Bronchial epithelial cell (primary cell): ENCODE measurements at places on chromosomes 2 and 18. TPM values are rescaled to one million over a fixed set of nuclear protein-coding genes. Genes with fewer than 3 reads are reported as not detected.

DNA sequence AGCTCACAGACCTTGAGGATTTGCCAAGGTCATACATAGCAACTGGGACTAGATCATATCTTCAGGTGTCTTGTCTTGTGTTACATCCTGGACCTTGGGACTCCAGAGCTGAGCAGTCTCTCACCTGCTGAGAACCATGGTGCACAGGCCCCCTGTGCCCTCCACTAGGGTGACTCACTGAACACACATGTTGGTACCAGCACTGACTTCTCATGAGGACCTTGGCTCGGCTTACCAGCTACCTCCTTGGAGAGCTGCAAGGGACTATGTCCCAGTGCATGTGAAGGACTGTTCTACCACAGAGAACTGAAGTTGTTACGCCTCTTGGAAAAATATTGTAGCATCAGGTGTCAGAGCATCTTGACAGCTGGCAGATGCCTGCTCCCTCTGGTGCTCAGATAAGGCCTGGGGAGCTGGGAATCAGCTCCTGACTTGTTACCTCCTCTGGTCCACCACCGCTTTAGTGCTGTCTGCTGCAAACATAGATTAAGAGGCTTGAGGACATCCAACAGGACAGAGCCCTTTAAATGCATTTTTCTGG lies 72.1 kb downstream of the WDSUB1 start:
- DNase-seq = peak; percentile 22

DNA sequence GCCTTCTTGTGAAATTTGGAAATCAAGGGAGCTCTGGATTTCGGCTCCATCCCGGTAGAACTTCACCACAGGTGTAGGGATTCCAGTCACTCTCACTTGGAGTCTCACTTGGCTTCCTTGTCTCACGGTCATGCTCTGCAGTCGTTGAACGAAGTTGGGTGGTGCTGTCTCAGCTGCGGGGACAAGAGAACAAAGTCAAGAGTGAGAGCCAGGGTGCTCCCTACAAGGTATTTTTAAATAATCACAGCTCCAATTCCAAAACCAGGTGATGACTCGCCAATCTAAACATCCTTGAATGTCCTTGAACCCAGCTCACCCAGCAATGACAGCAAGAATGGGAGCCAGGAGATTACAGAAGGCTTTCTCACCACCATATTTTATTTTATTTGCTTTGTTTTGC lies 6.7 kb downstream of the TTN start:
- no peak for DNase-seq

DNA sequence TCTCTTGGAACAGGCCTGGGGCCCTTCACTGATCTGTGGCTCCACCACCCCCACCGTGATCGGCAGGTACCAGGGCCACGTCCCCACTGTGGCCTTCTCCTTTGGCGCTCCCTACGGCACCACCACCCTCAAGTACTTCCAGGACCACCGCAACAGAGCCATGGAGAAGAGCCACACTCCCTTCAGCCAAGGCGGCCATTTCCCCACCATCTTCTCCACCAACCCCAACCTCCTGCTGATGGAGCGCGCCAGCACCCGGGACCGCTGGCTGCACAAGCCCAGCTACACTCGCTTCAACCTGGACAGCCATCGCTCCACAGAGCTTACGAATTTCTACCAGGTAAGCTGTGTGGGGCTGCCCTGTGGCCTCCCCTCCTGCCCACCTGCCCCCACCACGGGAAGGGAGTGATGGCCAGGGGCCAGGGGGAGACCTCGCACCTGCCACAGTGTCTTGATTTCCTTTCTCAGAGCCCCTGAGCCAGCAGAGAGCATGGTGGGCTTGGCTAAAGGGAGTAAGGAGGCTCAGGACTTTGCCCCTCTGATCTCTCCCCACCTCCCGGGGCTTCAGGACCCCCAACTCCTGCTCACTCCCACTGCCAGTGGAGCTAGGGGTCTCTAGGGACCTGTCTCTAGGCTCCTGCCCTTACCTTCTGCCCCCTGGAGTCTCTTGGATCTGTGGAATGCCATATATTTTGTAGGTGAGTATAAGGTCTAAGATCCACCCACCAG lies 65.2 kb downstream of the CIB4 start:
- no peak for DNase-seq

Gene AGXT
- not detected in 2 replicates for total RNA-seq

Gene SLC5A7
- total RNA-seq = not detected in 2 replicates

- no peak for DNase-seq
Measured at GRCh38 chr2:19676770-19677169, 225.0 kb downstream of the TTC32 start.

DNA sequence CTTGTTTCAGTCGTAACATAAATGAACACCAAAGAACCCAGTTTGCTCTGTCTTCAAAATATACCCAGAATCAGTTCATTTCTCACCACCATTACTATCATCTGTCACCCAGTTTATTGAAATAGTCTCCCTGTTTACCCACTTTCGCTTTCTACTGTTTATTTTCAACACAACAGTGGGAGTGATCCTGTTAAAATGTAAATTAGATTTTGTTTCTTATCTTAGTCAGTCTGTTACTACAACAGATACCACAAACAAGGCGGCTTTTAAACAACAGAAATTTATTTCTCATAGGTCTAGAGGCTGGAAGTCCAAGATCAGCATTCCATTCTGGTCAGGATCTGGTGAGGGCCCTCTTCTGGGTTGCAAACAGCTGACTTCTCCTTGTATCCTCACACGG lies 74.8 kb downstream of the ARHGAP15 start:
- no peak for DNase-seq

DNA sequence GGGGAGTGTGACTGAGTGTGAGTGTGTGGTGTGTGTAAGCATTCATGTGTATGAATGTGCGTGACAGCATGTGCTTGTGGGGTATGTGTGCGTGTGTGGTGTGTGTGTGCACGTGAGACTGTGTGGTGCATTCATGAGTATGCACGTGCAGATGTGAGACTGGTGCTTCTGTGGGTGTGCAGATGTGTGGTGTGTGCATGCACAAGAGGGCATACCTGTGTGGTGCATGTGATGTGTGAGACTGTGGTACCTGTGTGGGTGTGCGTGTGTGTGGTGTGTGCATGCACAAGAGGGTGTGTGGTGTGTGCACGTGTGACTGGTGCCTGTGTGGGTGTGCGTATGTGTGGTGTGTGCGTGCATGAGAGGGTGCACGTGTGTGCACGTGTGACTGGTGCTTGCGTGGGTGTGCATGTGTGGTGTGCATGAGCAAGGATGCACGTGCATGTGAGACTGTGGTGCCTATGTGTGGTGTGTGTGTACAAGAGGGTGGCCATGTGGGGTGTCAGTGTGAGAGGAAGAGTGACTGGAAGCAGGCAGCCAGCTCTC lies 213.3 kb downstream of the TWIST2 start:
- no peak for DNase-seq

Gene SCYGR4
- total RNA-seq = not detected in 2 replicates

GRCh38 chr2:215918901-215919599 lies 94.3 kb downstream of the MREG start:
- DNase-seq = no peak

Gene PCARE
- total RNA-seq = not detected in 2 replicates

Gene SPHKAP
- total RNA-seq = not detected in 2 replicates

- peak; percentile 100 for DNase-seq
Measured at GRCh38 chr2:202780514-202781021, 91.0 kb downstream of the ICA1L start.

- peak; percentile 55 for DNase-seq
Measured at GRCh38 chr2:143787674-143788073, 658.5 kb downstream of the ARHGAP15 start.

DNA sequence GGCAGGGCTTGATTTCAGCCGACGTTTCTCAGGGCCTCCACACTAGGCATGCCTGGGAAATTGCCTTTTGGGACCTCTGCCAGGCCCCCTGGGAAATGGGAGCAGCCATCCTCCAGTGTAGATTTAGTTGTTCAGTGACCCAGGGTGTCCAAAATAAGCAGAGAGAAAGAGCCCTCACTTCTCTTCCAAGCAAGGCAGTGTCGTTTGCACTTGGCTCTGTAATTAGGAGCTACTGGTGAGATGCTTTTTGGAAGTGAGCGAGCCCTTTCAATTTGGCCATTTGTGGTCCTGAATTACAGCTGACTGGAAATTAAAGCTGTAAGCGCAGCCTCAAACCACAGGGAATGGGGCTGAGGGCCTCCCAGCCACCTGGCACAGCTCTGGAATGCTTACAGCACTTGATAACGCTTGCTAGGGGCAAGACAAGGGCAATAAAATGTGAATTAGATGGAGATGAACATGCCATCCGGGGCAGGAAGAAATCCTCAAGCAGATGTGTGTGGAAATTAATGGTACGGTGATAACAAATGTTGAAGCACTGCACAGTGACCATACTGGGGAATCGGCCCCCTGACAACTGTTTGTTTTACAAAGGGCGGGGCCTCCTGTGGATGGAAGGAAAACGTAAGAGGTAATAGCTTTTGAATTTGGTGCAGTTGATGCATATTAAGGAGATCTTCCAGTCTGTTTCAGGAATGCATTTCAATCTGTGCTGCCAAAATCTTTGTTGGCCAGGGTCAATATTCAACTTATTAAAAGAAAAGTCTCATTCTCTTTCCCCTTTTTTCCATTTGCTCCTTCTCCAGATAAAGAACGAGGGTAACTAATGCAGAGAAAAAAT lies 173.1 kb downstream of the UXS1 start:
- no peak for DNase-seq

DNA sequence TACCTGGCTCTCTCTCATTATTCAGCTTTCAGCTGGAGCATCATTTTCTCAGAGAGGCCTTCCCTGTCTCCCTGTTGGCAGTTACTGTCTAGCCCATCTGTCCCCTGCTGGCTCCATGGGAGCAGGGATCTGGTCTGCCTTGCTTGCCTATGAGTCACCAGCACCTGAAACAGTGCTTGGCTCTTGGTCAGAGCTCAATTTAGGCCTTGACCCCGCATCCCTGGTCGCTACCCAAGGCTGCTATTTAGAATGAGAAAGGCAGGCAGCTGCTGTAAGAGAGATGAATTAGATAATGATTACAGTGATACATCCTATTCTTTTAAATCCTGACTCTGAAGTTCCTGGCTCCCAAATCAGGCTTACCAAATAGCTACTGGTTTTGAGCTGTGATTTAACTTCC lies 32.9 kb downstream of the KCNE4 start:
- no peak for DNase-seq

GRCh38 chr18:903701-904100 lies 970 bp upstream of the ADCYAP1 start:
- DNase-seq = peak; percentile 16

Gene TRAPPC8
- 37.4 and 37.9 TPM in 2 replicates for total RNA-seq

Gene ASIC4
- under 0.01 and 0.53 TPM in 2 replicates for total RNA-seq

- DNase-seq = no peak
Measured at GRCh38 chr2:131394147-131394931, 30.4 kb upstream of the RAB6D start.

DNA sequence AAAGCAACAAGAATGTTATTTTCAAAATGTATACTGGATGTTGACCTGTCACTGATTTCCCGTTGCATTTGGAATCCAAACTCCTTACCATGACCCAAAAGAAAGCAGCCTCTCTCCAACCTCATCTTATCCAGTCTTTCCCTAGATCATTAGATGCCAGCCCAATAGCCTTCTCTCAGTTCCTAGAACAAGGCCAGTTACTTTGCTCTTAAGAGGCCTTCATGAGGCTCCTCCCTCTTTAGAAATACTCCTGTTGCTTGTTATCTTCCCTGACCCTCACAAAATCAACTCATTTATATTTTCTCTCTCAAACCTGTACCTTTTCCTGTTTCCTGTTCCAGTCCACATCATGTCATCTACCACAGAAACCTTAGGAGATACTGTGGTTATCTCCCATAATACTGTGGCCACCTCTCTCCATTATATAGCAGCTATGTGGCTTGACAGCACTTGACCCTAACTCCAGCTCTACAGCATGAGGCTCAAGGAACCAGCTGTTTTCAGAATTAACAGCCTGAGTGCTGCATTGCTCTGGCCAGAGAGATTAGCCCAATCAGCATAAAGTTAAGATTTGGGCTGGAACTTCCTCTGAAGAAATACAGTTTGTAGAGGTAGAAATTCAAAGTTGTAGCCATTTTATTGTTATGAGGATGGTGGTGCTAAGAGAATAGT lies 22.8 kb downstream of the SRBD1 start:
- DNase-seq = no peak

Gene HSBP1L1
- 28.2 and 28.4 TPM in 2 replicates for total RNA-seq

DNA sequence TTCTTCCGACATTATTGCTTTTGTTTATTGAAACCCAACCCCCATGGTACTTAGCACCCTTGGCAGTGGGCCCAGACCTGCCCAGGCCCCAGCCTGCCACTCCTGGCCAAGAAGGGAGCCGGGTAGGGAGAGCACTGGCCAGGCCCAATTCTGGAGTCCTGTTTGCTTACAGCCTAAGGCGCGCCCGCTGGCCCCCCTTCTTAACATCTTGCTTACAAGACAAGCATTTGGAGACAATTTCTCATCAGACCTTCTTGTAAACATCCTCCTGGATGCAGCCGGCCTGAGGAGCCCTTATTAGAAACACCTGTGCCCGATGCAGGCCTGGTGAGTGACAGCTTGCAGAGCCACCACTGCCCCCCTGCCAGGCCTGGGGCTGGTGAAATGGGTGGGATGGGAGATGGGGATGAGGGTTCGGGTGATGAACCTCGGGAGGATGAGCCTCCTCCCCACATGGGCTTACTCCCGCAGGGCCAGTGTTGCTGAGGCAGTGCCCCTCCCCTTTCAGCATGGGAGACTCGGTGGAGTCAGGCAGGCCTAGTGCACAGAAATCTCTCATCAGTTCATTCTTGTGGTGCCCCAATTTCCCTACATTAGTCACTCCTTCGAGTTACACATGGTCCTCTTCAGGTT lies 217.5 kb downstream of the CYP26B1 start:
- DNase-seq = no peak

GRCh38 chr2:86072271-86072858 lies 33.3 kb downstream of the POLR1A start:
- no peak for DNase-seq

- DNase-seq = no peak
Measured at GRCh38 chr2:60556175-60556574, 2.7 kb upstream of the BCL11A start.

GRCh38 chr18:77084688-77085035 lies 47.9 kb downstream of the MBP start:
- DNase-seq = no peak
